ENCODE measurements at places on chromosomes 2 and 18. TPM values are rescaled to one million over a fixed set of nuclear protein-coding genes. Genes with fewer than 3 reads are reported as not detected.
A peak's percentile ranks its signal among the peaks of the same experiment; 100 is the strongest.

- DNase-seq = peak; percentile 56
These were observed 31.5 kb upstream of the PDIA6 start for GRCh38 chr2:10844097-10844496.

DNA sequence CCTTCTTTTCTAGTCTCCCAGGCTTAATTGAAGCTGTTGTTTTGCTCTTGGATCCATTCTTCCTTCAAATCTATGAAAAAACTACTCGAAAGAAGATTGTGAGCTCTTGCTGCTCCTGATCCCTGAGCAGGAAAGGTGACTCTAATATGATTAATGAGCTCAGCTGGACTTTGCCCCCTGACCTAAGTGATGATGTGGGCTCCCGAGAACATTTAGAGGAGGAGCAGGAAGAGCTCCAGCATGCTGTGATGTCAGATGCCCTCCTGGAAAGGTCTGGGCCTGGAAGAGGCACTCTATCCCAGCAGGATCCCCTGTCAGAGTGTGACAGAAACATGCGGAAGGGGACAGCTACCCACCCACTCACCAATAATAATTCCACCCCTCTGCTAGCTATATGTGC lies 117.9 kb upstream of the PELI1 start:
- no peak for DNase-seq

DNA sequence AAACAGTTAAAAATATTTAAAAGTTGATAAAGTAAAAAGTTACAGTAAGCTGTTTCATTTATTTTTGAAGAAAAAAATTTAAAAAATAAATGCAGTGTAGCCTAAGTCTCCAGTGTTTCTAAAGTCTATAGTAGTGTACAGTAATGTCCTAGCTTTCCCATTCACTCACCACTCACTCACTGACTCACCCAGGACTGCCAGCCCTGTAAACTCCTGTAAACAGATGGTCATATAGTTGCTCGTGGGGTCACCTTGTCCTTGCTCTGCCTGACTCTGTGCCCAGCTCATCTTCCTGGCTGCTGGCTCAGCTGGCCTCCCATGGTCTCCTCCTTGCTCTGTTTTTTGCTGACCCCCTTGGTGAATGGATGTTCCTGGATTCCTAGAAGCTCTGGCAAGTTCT lies 180.3 kb downstream of the VAPA start:
- DNase-seq = no peak

- DNase-seq = no peak
These were observed 154.6 kb downstream of the LOXHD1 start for GRCh38 chr18:46502444-46502843.

Gene COL4A3
- polyA plus RNA-seq = 2.0 TPM

Gene METAP1D
- polyA plus RNA-seq = 10.1 TPM

GRCh38 chr18:63567276-63567675 lies 19.9 kb upstream of the SERPINB13 start:
- no peak for DNase-seq

DNA sequence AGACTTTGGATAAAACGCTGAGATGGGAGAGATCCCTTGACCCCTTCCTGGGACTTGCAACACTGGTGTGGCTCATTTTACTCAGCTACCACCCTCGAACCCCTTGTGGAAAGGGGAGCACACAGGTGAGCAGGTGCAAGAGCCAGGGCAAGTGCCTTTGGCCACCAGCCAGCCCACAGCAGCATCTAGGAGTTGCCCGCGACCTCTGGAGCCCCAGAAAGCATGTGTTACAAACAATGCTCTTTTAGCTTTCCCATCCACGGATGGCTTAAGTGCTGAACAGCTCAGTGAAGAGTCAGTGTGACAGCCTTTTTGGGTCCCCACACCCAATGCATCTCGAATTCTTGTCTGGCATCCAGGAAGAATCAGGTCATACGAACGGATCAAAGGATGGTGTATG lies 197.8 kb downstream of the MEMO1 start:
- DNase-seq = no peak

DNA sequence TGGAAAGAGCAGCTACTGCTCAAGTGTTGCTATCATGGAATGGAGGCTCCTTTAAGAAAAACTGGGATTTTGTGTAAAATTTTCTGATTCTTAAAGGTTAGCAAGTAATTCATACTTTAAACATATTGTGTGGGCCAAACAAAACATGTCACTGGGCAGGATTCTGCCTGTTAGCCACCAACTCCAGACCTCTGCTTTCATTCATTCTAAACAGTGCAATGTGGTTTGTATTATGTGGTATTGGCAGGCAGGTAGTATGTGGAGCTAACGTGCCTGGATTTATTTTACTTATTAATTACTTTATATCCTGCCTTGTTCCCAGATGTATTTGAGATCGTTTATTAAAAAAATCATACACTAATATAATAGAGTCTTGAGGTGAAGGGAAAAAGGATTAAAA lies 1521.3 kb upstream of the ACVR2A start:
- no peak for DNase-seq

- DNase-seq = no peak
These were observed 105.1 kb upstream of the ITGB6 start for GRCh38 chr2:160305081-160305750.

DNA sequence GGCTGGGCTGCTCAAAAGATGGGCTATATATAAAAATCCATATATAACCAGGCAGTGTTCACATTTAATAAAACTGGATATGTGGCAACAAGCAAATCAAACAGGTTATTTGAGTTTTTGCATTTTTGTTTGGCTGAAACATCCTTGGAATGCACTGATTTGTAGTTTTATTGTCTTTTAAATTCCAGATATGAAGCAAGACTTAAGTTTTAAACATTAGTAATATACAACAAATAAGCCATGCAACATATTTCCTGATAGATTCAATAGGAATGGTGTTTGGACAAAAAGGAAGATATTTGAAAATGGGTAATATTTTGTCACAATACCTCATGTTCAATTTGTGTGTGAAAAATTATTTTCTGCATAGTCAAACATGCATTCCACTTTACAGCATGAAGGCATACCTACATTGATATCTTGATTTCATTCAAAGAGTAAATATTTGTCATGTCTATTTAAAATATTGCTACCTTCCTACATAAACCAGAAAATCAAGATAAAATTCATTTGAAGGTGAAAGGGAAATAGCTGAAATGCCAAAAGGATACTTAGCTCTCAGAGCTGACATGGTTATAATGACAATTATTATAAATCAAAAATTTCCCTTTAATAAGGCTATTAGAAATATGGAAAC lies 132.3 kb upstream of the NETO1 start:
- no peak for DNase-seq

Gene SOX11
- 74.0 TPM for polyA plus RNA-seq

DNA sequence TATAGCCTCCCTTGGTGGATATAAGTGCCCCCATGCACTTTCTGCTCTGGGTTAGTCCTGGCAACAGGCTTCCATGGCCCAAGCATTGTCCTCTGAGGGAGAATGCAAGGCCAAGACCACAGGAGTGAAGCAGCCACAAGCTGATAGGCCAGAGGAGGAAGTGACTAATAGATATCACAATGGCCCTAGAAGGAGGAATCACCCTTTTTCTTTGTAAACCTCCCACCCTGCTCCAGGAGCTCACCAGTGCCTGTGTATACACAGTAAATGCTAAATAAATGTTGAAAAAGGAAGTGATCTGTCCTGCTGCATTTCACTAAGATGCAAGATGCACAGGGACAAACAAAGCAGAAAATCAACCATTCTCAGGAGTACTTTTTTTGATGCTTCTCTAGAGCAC lies 49.7 kb upstream of the ABCA12 start:
- DNase-seq = no peak

DNA sequence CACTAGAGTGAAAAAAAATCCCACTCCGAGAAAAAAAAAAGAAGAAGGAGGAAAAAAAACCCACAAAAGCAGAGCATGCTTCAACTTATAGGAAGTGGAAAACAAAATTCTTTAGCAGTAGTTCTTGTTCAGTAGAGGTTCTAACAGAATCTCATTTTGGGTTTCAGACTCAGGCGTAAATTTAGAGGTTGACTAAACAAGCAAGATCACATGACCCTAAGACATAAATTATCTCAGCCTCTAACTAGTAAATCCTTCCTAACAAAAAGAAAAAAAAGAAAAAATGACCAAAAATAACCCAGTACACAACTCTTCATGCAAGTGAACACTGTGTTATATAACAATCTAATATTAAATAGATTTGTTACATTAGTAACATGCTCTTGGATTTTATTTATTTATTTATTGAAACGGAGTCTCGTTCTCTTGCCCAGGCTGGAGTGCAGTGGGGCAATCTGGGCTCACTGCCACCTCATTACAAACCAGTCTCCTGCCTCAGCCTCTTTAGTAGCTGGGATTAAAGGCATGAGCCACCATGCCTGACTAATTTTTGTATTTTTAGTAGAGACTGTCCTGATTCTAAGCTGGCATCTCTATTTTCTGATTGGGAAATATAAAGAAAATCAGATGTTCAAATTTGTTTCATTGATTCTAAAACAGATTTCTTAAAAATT lies 35.4 kb downstream of the PPP4R3B start:
- DNase-seq = peak; percentile 26

GRCh38 chr2:189178726-189179569 lies 613 bp downstream of the COL5A2 start:
- DNase-seq = peak; percentile 59

DNA sequence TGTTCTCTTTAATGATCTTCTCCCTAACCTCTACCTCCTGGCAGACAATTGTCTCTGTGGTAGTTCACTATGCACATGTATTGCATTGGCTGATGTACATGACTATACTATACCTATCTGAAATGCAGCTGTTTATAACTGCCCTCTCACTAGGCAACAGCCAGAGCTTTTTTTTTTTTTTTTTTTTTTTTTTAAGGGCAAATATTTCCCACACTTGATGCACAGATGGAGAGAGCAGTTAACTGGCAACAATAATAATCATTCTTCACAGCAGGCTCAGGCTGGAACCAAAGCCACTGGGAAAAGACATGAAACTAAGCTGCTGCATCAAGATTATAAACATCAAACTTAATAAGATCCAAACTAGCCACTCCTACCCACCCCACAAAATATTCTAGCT lies 707.7 kb downstream of the LRP1B start:
- DNase-seq = no peak

Gene ESPNL
- 0.90 TPM for polyA plus RNA-seq

DNA sequence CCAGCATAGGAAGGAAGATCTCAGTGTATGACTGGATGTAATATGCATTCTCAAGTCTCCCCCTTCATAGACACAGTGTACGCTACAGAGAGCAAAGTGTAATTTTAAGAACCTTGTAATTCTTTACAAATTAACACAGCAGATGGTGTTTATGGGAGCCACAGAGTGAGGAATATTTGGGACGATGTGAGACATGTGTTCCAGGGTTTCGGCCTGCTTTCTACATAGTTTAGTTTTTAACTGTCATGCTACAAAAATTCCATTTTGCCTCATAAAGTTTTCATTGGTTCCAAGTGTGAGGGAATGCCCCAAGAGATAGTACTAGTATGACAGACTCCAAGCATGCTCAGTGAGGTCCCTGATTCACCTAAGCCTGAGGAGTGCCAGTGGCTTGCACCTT lies 76.2 kb upstream of the LRRTM1 start:
- DNase-seq = no peak

GRCh38 chr2:180359522-180360282 lies 352.6 kb upstream of the CWC22 start:
- no peak for DNase-seq

- DNase-seq = peak; percentile 80
These were observed 3.3 kb upstream of the ZBTB7C start for GRCh38 chr18:48412339-48412929.

DNA sequence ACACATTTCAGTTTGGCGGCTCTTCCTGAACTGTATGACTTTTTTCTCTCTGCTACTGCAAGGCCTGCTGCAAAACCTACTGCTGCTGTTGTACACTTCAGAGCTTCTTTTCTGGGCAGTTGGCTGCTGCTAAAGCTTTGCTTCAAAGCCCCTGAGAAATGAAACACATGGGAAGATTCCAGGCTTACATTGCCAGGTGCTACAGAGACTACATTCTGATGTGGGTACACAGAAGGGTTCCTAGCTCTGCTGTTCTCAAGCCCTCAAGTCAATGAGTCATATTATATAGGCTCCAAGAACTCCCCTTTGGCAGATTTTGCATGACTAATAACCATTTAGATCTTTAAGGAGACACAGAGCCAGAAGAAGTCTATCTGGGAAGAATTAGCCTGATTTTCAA lies 12.9 kb upstream of the PGAP1 start:
- DNase-seq = no peak

Gene SNED1
- polyA plus RNA-seq = 30.0 TPM

DNA sequence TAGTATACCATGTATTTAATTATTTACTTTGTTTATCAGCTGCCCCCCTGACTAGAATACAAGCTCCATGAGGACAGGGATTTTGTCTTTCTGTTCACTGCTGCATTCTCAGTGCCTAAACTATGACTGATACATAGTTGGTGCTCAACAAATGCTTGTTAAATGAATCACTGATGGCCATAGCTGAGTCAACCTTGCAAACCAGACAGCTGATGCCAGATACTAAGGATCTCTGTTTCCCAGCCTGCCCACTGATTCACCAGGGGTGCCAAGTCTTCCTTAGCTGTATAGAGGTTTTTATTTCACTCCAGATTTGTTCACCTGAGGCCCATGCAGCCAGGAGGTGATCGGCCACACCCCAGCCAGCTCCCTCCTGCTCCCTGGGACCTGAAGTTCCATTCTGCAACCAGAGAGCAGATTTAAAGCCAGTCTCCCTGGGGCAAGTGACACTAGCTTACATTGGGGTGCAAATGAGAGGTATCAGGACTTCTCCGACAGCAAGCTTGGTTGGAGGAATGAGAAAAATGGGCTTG lies 92.2 kb downstream of the C1QL2 start:
- DNase-seq = no peak

DNA sequence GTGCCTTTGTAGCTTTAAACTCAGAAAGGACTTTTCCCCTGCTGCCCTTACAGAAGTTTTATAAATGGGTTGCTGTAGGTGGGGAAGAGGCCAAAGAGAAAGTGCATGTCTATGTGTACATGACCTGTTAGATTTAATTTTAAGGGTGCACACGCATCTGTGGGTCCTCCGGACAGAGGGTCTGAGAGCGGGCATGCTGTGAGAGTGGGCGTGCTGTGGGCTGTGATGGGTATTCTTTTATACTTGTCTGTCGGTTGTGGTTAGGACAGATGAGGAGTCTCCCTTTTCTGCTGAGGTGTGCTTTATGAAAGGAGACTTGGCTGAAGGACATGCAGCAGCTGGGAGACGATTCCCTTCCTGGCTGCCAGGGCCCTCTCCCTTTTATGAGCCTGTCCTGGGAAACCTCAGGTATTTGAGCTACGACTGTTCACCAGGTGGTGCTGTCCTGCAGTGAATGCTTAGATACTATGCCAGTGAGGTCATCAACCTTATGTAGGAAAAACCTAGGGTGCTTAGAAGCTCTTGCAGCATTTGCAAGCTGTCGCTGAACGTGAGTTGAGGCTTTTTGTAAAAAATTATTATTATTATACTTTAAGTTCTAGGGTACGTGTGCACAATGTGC lies 67.5 kb downstream of the TANC1 start:
- DNase-seq = peak; percentile 34

Gene SEPTIN2
- 553 TPM for polyA plus RNA-seq

- no peak for DNase-seq
These were observed 13.7 kb downstream of the MYCN start for GRCh38 chr2:15953891-15954680.

All from spinal cord (tissue), 10 donors.